ENCODE measurements at places on chromosomes 2 and 18. TPM values are rescaled to one million over a fixed set of nuclear protein-coding genes. Genes with fewer than 3 reads are reported as not detected.

CYRIA gene
- total RNA-seq, result 25.2 TPM

FBXO36 gene
- 3.3 TPM for total RNA-seq

COLEC11 gene
- not detected for total RNA-seq

GRCh38 chr2:74025971-74026612 lies 41.4 kb downstream of the TET3 start:
- no peak for DNase-seq

DNA sequence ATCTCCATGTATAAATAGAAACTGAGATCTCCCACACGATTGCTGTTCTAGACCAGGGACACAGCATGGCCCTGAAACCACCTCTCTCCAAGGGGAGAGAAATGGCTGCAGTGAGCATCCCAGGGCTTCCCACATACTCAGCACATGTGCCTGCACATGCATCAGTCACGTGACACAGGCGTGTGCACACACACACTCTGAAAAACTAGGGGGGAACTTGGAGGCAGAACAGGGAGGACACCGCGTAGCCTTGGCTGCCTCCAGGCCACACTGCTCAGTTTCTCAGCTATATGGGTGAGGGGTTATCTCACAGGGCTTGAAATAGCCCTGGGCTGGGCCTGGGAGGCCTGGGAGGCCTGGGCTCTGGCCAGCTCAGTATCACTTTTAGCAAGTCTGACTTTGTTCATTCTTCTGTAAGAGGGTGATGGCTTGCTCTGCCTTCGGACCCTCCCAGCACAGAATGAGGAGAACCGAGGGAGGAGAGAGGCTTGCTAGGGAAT lies 66.9 kb downstream of the EMX1 start:
- no peak for DNase-seq

ANTXR1 gene
- total RNA-seq, result 57.0 TPM

SAG gene
- total RNA-seq, result not detected

ITPRIPL1 gene
- total RNA-seq, result not detected

GRCh38 chr18:57836557-57836956 lies 33.4 kb upstream of the ATP8B1 start:
- no peak for DNase-seq

VAMP8 gene
- total RNA-seq, result 1.5 TPM

GRCh38 chr18:51862051-51862715 lies 477.8 kb upstream of the DCC start:
- no peak for DNase-seq
